Prostate gland (tissue), 2 donors: ENCODE measurements at places on chromosomes 1 and 21.

DNA sequence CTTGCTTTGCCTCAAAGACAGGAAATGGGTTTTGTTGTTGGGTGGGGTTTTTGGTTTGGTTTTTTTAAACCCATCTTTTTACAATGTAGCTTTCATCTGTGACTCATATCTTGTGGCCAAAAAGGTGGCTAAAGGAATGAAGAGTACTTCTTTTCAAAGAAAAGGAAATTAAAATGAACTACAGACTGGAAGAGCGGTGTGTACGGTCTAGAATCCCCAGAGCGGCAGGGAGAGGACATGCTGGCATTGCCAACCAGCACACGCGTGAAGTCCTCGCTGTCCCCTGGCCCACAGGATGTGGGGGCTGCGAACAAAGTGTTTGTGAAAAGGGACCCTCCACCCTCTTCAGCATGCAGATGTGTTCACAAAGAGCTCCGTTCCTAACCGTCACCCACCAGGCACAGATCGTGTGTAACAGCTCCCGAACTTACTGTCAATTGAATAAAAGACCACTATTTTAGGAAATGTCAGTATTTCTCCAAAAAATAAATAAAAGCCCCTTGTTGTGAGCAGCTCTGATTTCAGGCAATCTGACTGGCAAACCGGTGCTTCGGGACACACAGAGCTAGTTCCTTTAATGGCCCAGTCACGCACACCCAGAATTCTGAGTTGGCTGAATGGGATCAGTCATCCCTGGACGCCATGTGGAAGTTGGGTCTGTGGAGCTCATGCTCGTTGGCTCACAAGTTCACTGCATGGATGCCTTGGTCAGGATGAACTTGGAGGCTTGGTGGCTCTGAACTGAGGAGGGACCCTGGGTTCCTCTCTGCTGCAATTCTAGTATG lies 602.9 kb downstream of the NPHP4 start:
- DNase-seq = no peak

DNA sequence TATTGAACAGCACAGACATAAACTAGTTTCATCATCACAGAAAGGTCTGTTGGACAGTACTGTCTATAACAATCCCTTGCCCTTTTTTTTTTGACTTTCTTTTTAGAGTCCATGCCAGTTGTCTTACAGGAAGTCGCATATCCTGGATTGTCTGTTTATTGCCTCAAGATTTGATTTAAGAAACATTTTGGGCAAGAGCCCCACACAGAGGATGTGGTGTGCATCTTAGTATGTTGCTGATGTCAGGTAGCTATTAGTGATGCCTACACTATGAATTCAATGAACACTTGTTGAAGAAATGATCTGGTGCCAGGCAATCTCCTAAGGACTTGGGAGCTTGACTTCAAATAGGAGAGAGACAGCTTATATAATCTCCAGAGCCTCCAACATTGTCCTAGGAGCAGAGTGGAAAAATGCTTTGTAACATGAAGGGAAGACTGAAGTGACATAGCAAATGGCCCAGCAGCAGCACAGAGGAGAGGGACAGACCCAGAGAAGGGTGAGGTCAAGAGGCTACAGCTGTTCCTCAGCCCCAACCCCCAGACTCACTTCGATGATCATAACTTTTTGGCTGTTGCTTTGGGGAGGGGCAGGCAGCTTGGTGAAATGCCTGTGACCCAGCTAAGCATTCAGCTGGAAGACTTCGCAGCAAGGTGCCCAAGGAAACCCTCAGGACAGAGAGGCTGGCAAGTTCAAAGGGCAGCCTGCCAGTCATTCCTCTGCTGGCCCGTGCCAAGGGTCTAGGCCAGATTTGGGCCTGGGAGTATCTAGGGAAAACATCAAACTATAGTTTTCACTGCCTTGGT lies 7.5 kb upstream of the RAB29 start:
- no peak for DNase-seq

DNA sequence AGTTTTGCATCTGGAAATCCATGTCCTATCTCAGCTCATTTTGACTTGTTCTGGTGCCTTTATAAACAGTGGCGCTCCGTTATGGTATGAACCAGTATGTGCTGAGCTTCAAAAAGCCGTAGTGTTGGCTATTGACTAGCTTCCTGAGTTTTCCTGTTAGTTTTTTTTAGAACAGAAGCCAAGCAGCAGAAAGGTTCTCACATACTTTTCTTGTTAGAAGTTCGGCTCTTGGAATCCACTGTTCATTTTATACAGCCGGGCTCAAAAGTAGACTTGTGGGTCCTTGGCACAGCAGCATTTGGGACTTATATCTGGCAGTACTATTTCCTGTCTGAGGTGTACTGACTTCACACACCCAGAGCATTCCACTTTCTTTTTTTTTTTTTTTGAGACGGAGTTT lies 63.8 kb downstream of the TBCE start:
- no peak for DNase-seq

- peak; percentile 50 for DNase-seq
Observed at GRCh38 chr21:39675993-39676661, 63.4 kb downstream of the B3GALT5 start.

GRCh38 chr21:38240129-38240528 lies 16.7 kb upstream of the KCNJ15 start:
- no peak for DNase-seq

GRCh38 chr1:1230656-1231399 lies 973 bp downstream of the SDF4 start:
- no peak for DNase-seq

DNA sequence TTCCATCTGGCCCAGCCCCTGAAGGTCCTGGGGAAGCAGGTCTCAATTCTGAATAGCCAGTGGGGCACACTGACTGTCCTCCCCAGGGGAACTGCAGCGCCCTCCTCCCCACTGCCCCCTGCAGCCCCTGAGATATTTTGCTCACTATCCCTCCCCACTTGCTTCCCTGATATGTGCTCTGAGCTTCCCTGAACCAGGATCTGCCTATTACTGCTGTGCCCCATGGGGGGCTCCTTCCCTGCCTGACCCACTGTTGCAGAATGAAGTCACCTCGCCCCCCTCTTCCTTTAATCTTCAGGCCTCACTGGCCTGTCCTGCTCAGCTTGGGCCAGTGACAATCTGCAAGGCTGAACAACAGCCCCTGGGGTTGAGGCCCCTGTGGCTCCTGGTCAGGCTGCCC lies 89.8 kb downstream of the PTPRU start:
- DNase-seq = no peak

DNA sequence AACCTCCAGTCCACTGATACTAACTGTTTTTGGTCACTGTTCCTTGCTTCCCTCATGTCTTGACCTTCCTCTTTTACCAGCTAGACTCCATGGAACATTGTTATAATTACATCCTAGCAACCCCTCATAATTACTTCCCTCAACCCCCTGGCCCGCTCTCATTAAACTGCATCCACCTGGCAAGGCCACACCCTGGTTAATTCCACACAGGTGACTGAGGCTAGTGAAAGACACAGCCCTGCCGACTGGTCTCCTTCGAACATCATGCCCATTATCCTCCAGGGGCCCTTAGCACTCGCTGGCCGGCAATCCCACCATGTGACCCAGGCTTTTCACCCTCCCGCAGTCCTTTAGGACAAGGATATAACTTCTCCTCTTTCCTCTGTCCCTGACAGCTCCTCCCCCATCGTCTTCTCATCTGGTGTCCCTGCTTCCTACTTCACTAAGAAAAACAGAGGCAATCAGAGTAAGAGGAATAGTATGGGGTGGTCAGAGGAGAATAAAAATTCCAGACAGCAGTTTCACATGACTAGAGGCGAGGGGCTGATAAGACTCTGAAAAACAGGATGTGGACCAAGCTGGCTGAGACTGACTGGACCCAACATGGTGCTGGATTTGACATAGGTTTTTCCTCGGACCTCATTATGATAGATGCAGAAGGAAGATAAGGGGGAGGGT lies 8.8 kb upstream of the TENT5B start:
- no peak for DNase-seq

- no peak for DNase-seq
Observed at GRCh38 chr1:51906306-51907078, 28.0 kb upstream of the NRDC start.

- DNase-seq = no peak
Observed at GRCh38 chr1:17423781-17424245, 15.7 kb downstream of the RCC2 start.

GRCh38 chr1:3462356-3463012 lies 8.0 kb downstream of the ARHGEF16 start:
- DNase-seq = no peak

- DNase-seq = no peak
Observed at GRCh38 chr1:97304366-97304765, 582.8 kb downstream of the PTBP2 start.

DNA sequence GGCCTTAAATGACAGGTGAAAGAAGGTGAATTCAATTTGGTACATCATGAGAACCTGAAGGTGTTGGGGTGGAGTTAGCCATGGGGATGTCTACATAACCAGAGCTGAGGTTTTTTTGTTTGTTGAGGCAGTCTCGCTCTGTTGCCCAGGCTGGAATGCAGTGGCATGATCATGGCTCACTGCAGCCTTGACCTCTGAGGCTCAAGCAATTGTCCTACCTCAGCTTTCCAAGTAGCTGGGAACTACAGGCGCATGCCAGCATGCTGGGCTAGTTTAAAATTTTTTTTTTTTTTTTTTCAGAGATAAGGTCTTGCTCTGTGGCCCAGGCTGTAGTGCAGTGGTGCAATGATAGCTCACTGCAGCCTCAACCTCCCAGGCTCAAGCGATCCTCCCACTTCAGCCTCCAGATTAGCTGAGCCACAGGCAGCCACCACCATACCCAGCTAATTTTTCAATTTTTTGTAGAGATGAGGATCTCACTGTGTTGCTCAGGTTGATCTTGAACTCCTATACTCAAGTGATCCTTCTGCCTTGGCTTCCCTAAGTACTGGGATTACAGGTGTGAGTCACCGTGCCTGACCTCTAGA lies 1.9 kb upstream of the MPZ start:
- no peak for DNase-seq

GRCh38 chr1:64184003-64184440 lies 19.4 kb upstream of the UBE2U start:
- DNase-seq = no peak

GRCh38 chr1:105102371-105102770 lies 1352.7 kb downstream of the AMY1C start:
- DNase-seq = no peak

- DNase-seq = no peak
Observed at GRCh38 chr1:42348498-42348897, 13.5 kb upstream of the FOXJ3 start.

DNA sequence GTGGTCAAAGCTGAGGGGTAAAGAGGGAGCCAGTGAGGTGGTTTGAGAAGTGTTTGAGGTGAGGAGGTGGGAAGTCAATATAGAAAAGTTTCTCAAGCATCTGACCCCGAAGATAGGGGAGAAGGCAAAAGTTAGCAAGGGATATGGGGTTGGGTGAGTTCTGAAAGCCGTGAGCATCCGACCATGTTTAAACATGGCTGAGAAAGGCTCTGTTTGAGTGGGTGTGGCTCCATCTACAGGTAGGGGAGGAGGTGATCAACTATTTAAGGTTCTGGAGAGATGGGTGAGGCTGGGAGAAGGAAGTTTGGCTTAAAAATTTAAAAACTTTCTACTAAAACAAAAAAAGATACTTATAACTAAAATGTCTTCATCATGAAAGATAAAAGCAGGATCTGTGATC lies 273.8 kb downstream of the KCNJ6 start:
- peak; percentile 24 for DNase-seq

DNA sequence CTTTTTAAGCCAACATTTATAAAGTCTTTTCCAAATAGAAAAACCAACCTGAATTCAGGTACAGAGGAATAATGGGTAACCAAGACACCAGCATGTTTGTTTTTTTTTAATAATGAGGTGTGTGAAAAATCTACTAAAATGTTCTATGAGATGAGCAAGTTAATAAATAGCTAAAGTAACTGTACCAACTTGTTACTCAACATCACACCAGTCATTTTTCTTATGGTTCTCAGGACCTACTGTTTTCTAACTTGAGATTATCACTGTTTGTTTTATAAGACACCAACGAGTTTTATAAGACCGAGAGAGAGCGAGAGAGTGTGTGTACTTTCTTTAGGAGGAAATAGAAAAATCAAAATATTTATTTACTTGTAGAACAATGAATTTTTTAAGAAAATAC lies 12.4 kb downstream of the ELK4 start:
- no peak for DNase-seq

GRCh38 chr1:113797472-113797871 lies 14.8 kb downstream of the RSBN1 start:
- DNase-seq = no peak

DNA sequence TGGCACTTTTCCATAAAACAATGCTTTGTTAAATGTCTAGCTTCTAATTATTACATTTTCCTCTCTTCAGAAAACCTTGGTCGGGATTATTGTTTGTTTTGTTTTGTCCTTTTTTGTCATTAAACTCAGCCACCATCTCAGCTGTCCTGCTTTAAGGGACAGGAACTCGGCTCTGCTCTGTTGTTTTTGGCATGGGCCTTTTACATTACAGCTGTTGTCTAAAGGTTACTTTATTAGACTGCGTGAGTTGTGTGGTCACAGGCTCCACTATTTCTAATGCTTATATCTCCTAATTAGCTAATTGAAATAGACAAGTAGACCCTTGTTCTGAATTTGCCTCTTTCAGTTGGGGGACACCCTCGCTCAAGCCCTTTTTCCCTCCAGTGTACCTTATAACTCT lies 1.6 kb downstream of the PALMD start:
- peak; percentile 22 for DNase-seq

DNA sequence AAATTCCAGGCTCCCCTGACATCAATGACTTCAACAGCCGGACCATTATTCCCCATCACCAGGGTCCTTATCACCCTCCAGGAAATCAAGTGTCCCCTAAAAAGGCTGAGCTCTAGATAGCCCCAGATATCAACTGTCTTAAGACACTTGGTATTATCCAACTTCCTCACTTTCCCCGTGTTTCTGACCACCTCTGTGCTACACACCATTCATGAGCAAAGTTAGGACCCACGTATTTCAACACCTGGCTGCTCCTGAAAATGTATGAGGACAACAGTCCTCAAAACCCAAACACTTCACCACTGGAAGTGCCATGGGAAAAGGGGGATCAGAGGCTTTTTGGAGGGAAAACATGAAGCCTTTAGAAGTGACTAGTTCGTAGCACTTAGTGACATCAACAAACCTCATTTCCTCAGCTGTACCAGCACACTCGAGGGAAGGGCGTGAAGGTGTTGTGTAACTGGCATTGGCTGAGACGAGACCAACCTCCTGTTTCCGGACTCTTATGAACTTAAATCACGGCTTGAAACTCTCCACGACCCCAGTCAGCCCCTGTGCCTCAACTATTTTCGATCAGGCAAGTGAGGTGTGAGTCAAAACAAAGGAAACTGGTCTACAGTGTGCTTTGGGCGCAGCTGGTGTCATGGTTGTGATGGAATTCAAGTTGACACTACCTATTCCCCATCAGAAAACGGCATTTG lies 4.1 kb upstream of the CHD5 start:
- no peak for DNase-seq

DNA sequence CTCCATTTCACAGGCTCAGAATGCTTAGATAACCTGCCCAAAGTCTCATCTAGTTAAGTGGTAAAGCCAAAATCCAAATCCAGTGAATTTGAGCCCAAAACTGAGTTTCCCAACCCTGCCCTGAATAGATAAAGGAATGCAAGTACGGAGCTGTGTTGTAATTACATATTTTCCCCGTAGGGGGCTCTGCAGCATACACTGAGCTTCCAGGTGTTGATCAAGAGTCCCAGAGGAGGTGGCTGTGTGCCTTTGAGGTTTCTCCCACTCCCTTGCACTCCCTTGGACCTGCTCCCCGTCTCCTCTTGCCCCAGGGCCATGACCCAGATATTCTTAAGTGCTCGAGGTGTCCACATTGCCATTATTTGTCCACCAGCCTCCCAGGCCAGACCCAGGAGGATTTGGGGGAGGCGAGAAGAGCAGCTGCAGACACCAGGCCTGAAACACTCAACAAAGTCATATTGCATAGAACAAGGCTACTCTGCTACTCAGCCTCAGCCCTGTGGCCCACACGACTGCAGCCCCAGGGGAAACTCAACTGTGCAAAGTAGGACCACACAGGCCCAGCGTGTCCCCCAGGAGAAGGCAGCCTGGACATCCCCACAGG lies 18.4 kb upstream of the LY9 start:
- DNase-seq = peak; percentile 27
